ENCODE measurements at places on chromosomes 4 and X. TPM values are rescaled to one million over a fixed set of nuclear protein-coding genes. Genes with fewer than 3 reads are reported as not detected.

The SLC6A14 gene
- total RNA-seq: not detected

DNA sequence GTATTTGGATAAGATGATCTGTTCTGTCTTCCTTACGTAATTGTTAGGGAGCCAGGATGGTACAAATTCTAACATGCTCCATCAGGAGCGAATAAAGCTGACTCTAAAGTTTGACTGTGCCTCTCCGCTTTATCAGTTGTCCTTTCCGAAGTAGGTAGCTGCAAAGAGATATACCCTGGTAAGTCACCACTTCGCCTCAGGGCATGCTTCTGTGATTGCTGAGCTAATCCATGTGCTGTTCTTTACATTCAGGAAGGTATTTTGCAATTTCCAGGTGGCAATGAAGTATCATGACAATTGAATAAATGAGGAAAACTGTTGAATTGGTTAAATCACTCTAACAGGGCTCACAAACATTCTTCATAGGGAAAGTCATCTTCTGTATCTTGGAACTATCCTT lies 38.9 kb downstream of the KIT start:
- no peak for DNase-seq

DNA sequence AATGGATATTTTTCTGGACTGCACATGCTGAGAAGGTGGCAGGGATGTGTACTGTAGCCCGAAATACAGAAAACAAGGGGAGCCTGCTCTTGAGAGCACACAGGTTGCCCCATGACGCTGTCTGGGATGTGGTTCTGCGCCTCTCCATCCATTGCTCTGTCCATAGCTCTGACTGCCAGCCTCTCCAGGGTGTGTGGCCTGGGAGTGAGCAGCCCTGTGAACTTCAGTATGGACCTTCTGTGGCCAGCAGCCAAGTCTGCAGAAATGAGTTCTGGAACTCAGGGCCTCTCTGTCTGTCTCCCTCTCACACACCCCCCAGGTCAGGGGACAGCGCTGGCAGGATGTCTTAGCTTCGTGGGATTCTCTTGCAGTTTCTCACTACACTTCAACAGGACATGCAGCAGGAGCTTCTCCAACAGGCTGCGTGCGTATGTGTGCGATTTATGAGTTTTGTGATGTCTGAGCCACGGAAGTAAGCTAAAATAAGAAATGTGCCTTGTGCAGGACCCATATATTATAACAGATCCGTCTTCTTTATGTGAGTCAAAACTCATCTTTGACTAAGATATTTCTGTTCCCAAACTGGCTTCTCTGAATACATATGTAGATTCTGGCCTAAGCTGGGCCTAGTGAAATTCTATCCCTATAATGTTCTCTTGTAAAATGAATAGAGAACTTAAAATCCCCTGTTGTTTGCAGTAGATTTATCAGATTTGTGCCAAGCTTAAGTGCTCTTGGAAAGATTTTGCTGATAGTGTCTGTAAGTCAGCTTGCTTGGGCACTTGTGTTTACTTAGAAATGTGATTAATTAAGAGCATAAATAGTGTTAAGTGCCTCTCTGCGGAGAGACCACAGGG lies 40.0 kb downstream of the PROM1 start:
- no peak for DNase-seq

GRCh38 chrX:46447384-46447783 lies 97.8 kb downstream of the ZNF674 start:
- no peak for DNase-seq

DNA sequence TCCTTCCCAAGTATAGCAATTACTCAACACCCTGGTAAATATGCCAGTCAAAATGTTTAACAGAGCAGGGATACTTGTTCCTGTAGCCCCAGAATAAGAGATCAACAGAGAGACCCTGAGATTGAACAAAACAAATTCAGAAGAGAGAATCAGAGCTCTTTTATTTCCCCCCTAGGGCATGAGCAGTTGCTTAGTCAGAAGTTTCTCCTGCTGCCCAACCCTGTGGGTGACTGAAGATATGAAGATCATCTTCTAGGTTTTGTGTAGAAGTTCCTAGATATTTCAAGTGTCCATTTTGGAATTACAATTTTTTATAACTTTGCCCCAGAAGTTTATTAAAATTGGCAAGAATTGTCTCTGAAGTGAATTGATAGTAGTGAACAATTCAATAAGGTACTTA lies 59.1 kb upstream of the RXFP1 start:
- DNase-seq: no peak

GRCh38 chr4:38902695-38903094 lies 35.1 kb downstream of the FAM114A1 start:
- no peak for DNase-seq
